Suprapubic skin (tissue), 4 donors: ENCODE measurements at places on chromosomes 4 and X.

- H3K27me3 ChIP-seq, result no peaks in the 10 kb centered on the region
- peak; percentile 71 for DNase-seq
- peaks cover 10% of the 10 kb centered on the region for H3K36me3 ChIP-seq
These were observed at the start of gene HDAC8 for GRCh38 chrX:72572248-72573157. TSS of gene HDAC8 (minus strand) at chrX:72572843. CDS start at chrX:72572761, 82 bp downstream.

- no peak for DNase-seq
- no peak overlapping the region for H3K27ac ChIP-seq
- H3K36me3 ChIP-seq, result no peaks in the 10 kb centered on the region
- no peaks in the 10 kb centered on the region for H3K4me1 ChIP-seq
- H3K27me3 ChIP-seq, result no peaks in the 10 kb centered on the region
- H3K4me3 ChIP-seq, result no peak overlapping the region
These were observed 129.3 kb upstream of the FAT1 start for GRCh38 chr4:186852964-186853391.

DNA sequence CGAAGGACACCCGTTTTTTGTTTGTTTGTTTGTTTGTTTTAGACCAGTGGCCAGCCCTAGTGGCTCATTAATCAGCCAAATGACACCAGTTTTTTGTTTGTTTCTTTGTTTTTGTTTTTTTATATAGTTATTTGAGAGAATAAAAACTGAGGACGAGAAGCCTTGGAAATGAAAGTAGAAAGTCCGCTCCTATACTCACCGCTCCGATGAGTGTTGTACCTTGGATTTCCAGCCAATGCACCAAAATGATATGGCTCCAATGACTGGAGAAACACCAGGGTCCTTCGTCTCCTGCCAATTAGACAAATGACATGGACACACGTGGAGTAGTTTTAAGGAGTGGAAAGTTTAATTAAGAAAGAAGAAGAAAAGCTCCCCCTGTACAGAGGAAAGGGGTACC is 87.9 kb downstream of the ZXDA start:
- no peak for DNase-seq
- no peaks in the 10 kb centered on the region for H3K36me3 ChIP-seq
- H3K27ac ChIP-seq, result no peak overlapping the region

DNA sequence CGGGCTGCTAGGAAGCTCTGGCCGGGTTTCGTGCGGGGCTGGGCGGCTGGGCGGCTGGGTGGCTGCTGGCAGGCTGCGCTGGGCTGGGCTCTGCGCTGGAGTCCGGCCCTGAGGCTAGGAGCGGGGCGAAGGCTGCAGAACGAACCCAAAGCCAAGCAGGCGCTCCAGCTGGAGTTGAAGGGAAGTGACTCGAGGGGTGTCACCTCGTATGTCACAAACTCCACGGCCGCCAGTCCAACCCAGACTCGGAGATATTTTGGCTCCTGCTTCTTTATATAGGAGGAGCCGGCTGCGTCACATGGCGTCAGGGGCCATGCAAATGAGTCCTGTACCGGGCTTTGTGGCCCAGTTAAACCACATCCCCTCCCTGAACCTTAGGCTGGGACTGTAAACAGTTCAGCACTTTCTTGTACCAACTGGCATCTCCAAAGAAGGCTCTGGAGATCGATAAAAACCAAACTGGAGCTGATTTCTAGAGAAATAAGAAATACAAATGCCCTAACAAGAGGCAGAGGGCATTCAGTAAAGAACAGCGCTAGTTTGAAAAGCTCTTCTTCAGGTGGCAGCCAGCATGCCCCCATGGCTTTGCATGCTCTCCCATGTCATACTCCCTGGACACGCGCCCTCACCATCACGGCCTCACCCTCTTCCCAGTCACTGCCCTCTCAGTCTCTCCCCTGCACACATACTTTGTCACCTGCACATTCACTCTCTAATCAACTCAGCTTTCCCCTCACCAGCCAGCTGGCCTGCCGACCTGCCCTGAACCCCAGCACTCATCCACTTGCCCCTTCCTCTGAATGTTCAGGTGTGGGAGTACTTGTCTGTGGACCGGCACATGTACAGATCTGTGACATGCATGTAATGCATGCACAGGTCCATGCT is 58.5 kb downstream of the TSC22D3 start:
- H3K4me3 ChIP-seq, result peak overlapping the region; percentile 74
- peaks cover 22% of the 10 kb centered on the region for H3K4me1 ChIP-seq
- peak; percentile 95 for DNase-seq
- H3K27ac ChIP-seq, result peak overlapping the region; percentile 98

- peaks cover 20% of the 10 kb centered on the region for H3K27me3 ChIP-seq
- DNase-seq, result peak; percentile 42
- H3K4me3 ChIP-seq, result peak overlapping the region; percentile 38
- peaks cover 23% of the 10 kb centered on the region for H3K36me3 ChIP-seq
These were observed 12.7 kb upstream of the GTPBP6 start for GRCh38 chrX:331151-331824.

GRCh38 chrX:72366701-72367454 is 61.2 kb upstream of the CITED1 start:
- DNase-seq, result no peak
- no peak overlapping the region for H3K4me3 ChIP-seq
- no peaks in the 10 kb centered on the region for H3K4me1 ChIP-seq
- H3K27ac ChIP-seq, result no peak overlapping the region

- DNase-seq, result no peak
- no peaks in the 10 kb centered on the region for H3K36me3 ChIP-seq
- no peaks in the 10 kb centered on the region for H3K4me1 ChIP-seq
- no peak overlapping the region for H3K27ac ChIP-seq
- H3K27me3 ChIP-seq, result no peaks in the 10 kb centered on the region
- no peak overlapping the region for H3K4me3 ChIP-seq
These were observed 44.8 kb downstream of the SPANXN3 start for GRCh38 chrX:143472347-143472938.

GRCh38 chr4:86250619-86251018 is 109.2 kb downstream of the MAPK10 start:
- H3K4me3 ChIP-seq, result no peak overlapping the region
- no peaks in the 10 kb centered on the region for H3K4me1 ChIP-seq
- no peak overlapping the region for H3K27ac ChIP-seq
- no peaks in the 10 kb centered on the region for H3K27me3 ChIP-seq
- no peaks in the 10 kb centered on the region for H3K36me3 ChIP-seq
- no peak for DNase-seq

GRCh38 chr4:73341454-73341853 is 62.6 kb upstream of the ALB start:
- H3K4me3 ChIP-seq, result no peak overlapping the region
- no peak overlapping the region for H3K27ac ChIP-seq
- no peaks in the 10 kb centered on the region for H3K27me3 ChIP-seq
- H3K36me3 ChIP-seq, result no peaks in the 10 kb centered on the region
- no peaks in the 10 kb centered on the region for H3K4me1 ChIP-seq
- no peak for DNase-seq

- H3K27ac ChIP-seq, result no peak overlapping the region
- no peaks in the 10 kb centered on the region for H3K36me3 ChIP-seq
- H3K27me3 ChIP-seq, result no peaks in the 10 kb centered on the region
- no peaks in the 10 kb centered on the region for H3K4me1 ChIP-seq
- H3K4me3 ChIP-seq, result no peak overlapping the region
- no peak for DNase-seq
These were observed 10.1 kb upstream of the MAP7D3 start for GRCh38 chrX:136261321-136261720.

GRCh38 chr4:156294577-156294976 is 340.9 kb upstream of the CTSO start:
- no peak overlapping the region for H3K27ac ChIP-seq
- no peaks in the 10 kb centered on the region for H3K27me3 ChIP-seq
- H3K36me3 ChIP-seq, result no peaks in the 10 kb centered on the region
- DNase-seq, result no peak
- no peak overlapping the region for H3K4me3 ChIP-seq

DNA sequence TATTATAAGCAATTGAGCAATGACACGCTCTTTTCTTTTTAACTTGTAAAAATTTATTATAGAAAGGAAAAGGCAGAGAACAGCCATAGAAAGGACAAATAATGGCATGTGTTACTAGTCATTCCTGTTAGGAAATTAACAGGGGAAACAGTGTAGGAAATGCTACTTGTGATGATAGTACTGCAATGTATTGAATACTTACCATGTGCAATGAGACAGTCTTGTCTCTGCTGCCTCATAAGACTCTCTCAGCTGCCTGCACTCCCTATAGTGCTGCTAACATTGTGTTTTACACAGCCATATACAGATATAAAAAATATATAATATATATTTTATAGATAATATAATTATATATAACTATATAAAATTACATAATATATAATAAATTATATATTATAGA is 62.3 kb upstream of the SHOX start:
- H3K4me3 ChIP-seq, result no peak overlapping the region
- no peaks in the 10 kb centered on the region for H3K27me3 ChIP-seq
- H3K4me1 ChIP-seq, result no peaks in the 10 kb centered on the region
- H3K27ac ChIP-seq, result no peak overlapping the region

DNA sequence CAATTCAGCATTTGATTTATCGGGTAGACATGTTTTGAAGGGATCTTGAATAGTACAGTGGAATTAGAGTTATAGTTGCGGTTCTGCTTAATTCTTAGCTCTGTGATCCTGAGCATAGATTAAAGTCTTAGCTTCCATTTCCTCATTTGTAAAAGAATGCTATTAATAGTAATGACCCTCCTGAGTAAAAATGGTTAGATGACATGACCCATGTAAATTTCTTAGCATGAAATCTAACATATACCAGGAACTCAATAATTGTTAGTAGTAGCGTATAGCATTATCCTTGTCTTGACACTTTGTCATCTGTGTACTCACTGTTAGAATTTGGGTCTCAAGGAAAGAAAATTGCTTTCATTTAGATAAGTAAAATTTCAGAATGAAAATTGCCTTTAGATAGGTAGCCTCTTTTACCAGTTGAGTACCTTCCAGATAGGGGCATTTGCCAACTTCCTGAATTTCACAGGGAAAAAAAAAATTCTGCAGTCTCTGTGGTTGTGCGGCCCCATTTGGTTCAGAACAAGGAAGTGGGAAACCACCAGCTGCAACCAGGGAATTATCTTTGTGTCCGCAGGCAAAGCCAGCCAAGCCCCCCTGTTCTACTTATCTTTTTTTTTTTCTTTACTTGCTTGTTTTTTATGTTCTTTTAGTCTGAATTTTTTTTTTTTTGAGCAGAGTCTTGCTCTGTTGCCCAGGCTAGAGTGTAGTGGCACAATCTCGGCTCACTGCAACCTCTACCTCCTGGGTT is 86.9 kb downstream of the TMEM164 start:
- no peak overlapping the region for H3K27ac ChIP-seq
- peaks cover 3% of the 10 kb centered on the region for H3K4me1 ChIP-seq
- no peak overlapping the region for H3K4me3 ChIP-seq
- H3K27me3 ChIP-seq, result no peaks in the 10 kb centered on the region
- no peaks in the 10 kb centered on the region for H3K36me3 ChIP-seq
- DNase-seq, result no peak

GRCh38 chrX:28966331-28966730 is 379.1 kb downstream of the IL1RAPL1 start:
- no peak for DNase-seq
- H3K4me1 ChIP-seq, result no peaks in the 10 kb centered on the region
- H3K27ac ChIP-seq, result no peak overlapping the region
- H3K36me3 ChIP-seq, result no peaks in the 10 kb centered on the region

DNA sequence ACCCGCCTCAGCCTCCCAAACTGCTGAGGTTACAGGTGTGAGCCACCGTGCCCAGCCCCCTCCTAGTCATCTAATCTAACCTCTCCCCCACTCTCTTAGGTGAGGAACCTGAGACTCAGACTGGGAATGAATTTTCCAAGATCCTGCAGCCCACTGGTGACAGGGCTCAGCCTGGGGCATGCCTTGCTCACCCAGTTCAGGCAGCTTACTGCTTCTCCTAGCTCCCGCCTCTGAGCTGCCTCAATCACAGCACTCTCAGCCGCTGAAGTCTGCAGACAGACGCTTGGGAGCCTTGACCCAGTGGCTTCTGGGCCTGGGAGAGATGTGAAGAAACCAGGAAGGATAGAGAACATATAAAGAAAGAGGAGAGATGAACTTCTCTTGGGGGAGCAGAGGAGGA is 24.4 kb downstream of the PJA1 start:
- H3K4me1 ChIP-seq, result no peaks in the 10 kb centered on the region
- DNase-seq, result no peak
- H3K27me3 ChIP-seq, result no peaks in the 10 kb centered on the region
- H3K27ac ChIP-seq, result no peak overlapping the region
- no peaks in the 10 kb centered on the region for H3K36me3 ChIP-seq
- H3K4me3 ChIP-seq, result no peak overlapping the region

GRCh38 chrX:133294126-133294525 is 76.0 kb upstream of the TFDP3 start:
- no peak for DNase-seq
- no peaks in the 10 kb centered on the region for H3K27me3 ChIP-seq
- no peak overlapping the region for H3K4me3 ChIP-seq
- H3K36me3 ChIP-seq, result no peaks in the 10 kb centered on the region

GRCh38 chr4:107792711-107793110 is 32.0 kb upstream of the SGMS2 start:
- no peaks in the 10 kb centered on the region for H3K4me1 ChIP-seq
- no peak overlapping the region for H3K4me3 ChIP-seq
- H3K27me3 ChIP-seq, result no peaks in the 10 kb centered on the region

DNA sequence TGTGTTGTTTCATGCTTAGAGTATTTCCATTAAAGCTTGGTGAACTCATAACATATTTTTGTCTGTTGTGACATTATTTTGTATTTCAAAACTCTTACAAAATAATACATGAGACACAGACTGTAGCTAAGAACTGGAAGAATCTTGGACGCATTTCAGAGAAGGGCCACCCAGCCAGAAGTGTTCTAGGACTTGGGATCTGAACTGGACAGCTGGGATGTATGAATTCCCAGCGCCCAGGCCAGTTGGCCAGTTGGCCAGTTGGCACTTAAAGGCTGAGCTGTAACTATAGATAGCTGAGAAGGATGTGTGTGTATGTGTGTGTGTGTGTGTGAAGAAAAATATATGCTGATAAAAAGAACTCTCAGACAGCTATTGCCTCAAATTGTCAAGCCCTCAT is 193.4 kb upstream of the GPR101 start:
- H3K27me3 ChIP-seq, result no peaks in the 10 kb centered on the region
- H3K4me1 ChIP-seq, result no peaks in the 10 kb centered on the region
- H3K4me3 ChIP-seq, result no peak overlapping the region
- no peak overlapping the region for H3K27ac ChIP-seq
- no peak for DNase-seq
- no peaks in the 10 kb centered on the region for H3K36me3 ChIP-seq

DNA sequence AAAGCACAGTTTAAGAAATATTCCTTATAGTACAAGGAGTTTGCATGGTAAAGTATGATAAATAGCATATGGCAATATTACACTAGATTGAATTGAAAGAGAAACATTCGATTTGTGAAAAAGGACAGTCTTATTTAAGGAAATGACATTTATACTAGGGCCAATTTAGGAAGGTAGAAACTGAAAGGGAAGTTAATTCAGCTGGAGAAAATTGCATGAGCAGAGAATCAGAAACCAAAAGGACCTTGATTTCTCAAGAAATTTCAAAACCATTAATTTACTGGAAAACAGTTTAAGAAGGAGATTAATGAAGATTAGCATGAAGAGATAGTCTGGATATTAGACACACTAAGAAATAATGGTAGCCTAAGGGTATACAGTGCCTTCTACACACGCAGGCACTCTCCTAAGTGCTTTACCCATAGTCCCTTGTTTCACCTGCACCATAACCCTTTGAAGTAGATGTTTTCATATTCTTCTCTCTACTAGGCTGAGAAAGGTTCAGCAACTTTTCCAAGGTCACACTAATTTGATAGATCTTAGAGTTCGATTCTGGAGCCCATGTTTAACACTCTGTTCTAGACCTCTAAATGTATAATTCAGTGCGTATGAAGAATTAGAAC is 259.1 kb upstream of the SLIT2 start:
- H3K27ac ChIP-seq, result no peak overlapping the region
- no peak overlapping the region for H3K4me3 ChIP-seq
